ENCODE measurements at places on chromosomes 5 and 9.

- DNase-seq, result no peak
These were observed 22.8 kb upstream of the DTWD2 start for GRCh38 chr5:119011186-119011585.

DNA sequence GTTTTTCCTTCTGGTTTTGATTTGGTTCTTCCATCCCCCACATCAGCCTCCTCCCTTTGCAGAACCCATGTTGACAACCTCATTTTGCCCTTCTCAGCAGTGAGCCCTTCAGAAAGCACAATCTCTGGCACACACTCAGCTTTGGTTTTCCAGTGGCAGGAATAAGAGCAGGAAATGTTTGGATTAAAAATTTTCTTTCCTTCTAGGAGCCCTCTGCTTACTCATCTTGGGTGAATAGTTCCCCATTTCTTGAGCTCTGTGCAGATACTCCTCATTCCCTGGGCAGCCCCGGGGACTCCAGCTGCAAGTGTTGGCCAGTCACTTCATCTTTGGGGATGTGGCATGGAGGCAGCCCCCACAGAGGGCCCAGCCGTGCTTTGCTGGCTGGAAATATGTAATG is 170.5 kb downstream of the NR3C1 start:
- DNase-seq, result no peak

DNA sequence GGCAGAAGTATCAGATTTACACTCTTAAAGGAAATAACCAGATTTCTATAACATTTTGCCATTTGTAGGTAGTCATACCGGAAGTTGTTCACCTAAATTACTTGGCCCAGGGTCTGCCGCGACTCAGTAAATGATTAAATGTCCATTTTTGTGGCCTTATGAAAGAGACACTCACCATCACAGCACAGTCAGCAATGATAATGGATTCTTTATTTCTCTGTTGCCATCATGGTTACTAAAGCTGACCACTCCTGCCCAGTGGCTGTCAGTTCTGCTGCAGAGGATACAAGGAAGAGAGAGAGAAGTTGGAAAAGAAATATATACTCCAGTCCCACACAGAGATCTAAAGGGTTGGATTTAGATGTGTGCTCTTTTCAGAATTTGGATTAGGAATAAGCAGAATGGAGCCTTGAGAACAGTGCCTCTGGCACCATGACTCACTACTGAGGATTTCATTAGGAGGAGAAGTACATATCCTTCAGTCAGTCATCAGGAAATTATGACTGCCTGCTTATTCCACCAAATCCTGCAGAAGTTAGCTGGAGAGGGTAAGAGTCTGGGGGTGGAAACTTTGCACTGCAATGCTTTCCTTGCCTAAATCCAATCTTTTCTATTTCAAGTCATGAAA is 72.8 kb upstream of the EFNA5 start:
- no peak for DNase-seq

GRCh38 chr9:129494113-129494789 is 126.7 kb downstream of the C9orf50 start:
- DNase-seq, result no peak

DNA sequence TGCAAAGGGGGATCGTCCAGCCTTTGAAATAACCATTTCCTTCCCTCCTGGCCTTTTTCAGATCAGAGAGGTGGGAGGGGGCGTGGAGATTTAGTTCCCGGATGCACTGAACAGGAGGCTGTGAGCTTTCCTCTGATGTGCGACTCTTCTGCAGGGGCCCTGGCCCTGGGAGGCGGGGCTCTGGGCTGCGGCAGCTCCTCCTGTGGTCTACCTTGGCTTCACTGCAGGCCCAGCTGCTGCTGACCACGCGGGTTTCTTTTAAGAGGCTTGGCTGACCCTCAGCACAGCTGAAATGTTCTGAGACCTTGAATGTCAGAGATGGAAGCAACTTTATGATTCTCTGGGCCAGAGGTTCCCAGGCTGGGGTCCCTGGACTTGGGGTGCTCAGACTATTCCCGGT is 27.0 kb upstream of the COL15A1 start:
- no peak for DNase-seq

DNA sequence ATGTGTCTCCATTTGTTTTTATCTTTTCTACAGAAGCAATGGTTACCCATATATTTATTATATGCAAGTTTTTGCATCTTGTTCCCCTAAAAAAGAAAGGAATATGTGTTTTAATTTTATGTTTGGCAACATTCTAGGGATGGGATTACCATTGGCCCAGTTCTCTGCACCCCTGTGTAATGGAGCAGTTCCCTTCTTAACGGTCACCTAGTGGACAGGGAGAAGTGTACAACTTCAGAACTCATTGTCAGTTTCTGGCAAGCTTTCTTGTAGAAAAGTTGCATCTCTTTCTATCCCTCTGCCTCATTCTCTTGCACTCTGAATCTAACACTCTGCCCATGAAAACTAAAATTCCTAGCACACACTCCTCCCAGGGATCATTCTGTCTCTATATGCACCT is 78.2 kb downstream of the DOCK8 start:
- no peak for DNase-seq

DNA sequence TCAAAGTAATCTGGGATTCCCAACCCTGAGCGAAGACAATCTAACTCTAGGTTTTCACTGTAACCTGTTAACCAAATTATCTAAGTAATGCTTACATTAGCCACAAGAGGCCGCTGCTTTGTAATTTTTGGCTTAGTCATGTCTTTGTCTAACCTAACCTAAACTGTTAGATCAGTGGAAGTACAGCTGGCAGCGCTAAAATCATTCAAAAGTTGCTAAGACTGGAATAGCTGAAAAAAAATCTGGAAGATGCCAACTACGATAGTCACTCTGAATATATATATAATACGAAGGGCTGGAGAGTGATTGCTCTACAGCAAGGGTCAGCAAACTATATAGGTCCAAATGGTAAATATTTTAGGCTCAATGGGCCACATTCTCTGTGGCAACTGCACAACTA is 60.2 kb downstream of the FBXO38 start:
- no peak for DNase-seq

DNA sequence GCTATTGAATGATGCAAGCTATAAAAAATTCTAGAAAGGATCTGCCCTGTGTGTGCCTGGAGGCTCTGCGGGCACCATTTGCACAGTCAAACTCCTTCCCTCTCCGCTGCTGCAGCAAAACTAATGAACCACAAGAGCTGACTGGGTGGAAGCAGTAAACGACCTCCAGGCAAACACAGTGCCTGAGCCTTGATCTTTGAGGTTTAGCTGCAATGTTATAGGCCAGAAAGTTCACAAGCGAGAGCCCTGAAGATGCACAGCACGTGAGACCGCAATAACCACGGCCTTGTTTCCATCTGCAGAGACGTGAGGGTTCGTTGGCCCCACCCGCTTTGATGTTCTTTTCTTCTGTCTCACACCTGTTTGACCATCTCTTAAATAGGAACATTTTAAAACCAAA is 69.2 kb upstream of the S1PR3 start:
- DNase-seq, result peak; percentile 47

GRCh38 chr9:34370970-34371880 is 5.5 kb downstream of the MYORG start:
- DNase-seq, result no peak

GRCh38 chr5:143207058-143207457 is 196.4 kb downstream of the NR3C1 start:
- no peak for DNase-seq

DNA sequence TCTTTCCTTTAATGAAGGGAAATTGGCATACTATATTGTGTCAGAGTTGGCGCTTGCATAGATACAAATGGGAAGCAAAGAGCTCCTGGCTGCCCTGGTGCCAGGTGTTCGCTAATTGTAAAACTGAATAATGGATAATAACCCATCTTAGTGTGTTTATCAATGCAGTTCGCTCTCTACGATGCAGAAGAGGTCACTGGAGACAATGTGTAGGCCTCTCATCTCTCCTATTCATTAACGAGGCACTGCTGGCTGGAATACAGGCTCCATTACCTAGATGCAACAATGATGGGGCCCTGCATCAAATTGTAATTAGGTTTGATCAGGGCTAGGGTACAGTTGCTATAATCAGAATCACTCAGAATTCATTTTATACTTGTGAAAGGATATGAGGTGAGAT is 171.0 kb downstream of the RMI1 start:
- DNase-seq, result no peak

DNA sequence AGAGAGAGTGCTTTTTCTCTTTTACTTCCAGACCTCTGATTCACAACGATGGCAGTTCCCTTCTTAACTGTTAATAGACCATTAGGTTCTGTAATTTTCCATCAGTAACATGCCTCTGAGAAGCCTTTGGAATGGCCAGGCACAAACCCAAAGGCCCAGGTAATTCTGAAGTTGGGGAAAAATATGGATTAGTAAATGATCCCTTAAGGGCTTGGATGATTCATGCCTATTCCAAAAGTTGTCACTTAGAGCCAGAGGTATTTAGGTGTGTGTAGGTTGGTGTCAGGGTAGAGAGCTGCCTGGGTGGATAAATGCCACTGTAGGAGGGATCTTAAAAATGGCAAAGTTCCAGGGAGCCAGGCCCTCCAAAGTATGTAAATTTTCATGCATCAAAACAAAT is 228.8 kb downstream of the PLK2 start:
- no peak for DNase-seq

- peak; percentile 46 for DNase-seq
These were observed 2.1 kb downstream of the TLN1 start for GRCh38 chr9:35729700-35730485.

DNA sequence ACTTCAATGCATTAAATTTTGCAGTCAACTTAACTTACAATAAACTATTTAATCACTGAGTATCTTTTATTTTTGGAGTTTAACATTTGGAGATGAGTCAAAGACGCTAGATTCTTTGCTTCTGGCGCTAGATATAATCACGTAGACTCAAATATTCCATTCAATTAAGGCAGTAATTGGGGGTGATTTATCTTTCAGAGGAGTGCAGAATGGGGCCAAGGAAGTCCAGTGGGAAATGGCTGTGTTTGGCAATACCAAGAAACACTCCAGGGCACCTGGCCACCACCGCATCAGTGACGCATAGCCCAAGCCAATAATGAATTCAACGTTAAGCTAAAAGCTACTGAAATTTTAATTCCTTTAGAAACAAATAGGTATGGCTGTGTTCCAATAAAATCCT is 81.2 kb downstream of the PHAX start:
- no peak for DNase-seq

DNA sequence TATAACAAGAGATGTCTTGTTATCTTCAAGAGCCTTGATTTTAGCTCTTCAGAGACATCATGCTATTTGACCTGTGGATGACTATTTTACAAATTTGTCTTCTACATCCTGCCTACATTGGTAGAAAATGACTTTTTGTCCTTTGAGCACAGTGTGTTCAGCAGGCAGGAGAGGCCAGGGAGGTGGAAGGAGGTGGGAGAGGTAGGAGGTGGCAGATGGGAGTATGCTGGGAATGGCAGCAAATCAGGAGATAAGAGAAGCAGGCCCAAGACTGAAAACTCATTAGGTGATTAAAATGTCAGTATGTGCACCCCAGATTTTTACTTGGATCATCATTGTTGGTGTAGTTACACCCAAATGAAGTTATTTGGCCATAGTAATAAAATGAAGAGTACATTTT is 44.1 kb downstream of the PTPN3 start:
- DNase-seq, result no peak

- DNase-seq, result no peak
These were observed 8.7 kb downstream of the ANP32B start for GRCh38 chr9:97991818-97992217.

GRCh38 chr5:40717281-40717680 is 37.6 kb downstream of the PTGER4 start:
- no peak for DNase-seq

- no peak for DNase-seq
These were observed 34.1 kb upstream of the ARRDC3 start for GRCh38 chr5:91417219-91417618.

DNA sequence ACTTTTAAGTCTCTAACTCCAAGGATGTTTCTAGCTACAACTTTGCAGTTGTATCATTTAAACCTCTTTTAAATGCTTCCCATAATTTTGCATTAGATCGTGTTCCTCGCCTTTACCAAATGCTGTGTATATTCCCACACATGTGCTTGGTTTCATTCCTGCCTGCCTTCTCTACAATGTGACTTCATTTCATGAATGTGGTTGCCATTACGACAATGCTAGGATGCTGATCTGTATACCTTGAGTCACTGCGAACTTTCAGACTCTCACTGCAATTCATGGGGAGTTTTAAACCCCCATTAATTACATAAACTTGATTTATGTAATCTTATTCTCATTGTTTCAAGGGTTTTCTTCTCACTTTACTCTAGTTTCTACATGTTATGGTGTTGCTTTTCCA is 50.3 kb downstream of the UBE2QL1 start:
- DNase-seq, result no peak

GRCh38 chr5:107203243-107203642 is 467.5 kb downstream of the EFNA5 start:
- DNase-seq, result no peak

GRCh38 chr5:169415948-169416347 is 115.0 kb upstream of the SLIT3 start:
- DNase-seq, result no peak

DNA sequence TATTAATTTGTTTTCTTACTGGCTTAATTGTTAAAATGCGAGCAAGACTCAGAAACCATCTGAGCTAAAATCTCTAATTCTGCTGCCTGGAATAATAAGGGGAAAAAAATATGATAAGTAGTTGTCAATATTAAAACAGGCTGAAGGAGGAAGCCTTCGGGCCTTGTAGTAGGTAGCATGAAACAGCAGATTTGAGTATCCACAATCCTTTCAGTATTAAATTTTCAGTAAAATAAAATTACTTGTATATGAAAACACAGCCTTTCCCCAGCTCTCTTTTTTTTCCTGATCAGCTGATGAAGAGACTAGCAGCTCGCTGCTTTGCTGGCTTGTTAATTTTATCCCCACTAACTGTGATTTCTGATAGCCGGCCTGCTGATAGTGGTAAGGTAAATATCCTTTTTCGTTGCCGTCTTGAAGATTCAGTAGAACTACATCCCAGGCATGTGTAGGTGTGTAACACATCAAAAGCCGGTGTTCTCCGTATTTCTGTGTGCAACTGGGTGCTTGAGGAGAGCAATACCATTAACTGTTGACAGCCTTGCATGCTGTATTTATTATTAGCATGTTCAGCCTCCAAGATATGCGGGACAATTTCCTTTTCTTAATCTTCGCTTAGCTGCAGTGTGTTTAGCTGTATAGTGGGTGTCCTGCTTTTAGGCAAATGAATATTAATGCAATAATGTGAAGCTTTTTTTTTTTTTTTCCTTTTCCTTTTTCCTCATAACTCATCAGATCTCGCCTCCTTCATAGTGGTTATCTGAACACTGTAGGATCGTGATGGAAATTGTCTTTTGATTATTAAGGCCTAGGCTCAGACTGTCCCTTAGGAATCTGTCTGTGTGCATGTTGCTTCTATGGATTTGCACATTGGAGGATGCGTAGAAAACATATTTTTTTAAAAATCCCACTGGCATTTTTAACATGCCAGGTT is 144.6 kb downstream of the SMARCA2 start:
- DNase-seq, result peak; percentile 26

- DNase-seq, result no peak
These were observed 45.0 kb downstream of the MRPL36 start for GRCh38 chr5:1754531-1755220.

All from activated T-cell treated with anti-CD3 and anti-CD28 coated beads, Interleukin-2, amount 50 U/mL, for 48 hours (primary cell).